Mesendoderm (in vitro differentiated cells): ENCODE measurements at places on chromosomes 3 and 15.

DNA sequence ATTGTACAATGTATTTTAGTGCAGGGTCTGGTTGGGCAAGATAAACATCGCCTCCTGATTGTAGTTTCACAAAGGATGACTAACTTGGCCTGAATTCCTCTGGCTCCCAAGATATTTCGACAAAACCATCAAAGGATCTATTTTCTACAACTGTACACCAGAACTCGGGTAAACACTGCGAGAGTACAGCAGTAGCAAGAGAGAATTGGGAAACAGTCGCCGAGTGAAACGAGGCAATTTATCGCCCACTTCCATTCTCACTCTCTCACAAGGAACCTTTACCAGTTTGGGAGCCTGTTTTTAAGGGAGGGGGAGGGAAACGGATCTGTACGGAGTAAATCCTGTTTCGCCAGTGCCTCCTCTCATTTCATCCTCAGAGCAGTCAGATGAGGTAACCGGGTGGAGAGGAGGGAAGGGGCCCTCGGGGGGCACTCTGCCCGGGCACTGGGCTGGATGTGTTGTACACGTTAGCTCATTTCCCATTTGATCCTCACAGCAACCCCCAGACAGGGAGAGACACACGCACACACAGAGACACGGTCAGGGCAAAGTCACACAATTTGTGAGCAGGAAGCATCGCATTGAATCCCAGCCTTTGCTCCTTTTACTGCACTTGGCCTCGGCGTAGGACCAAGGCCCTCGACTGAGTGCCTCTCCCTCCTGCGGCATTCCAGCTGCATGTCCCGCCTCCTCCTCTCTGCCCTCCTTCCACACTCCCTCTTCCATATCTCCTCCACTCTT lies 120.1 kb downstream of the LIPC start:
- H3K4me1 ChIP-seq = peaks cover 10% of the 10 kb centered on the region
- peak; percentile 55 for DNase-seq
- no peaks in the 10 kb centered on the region for H3K27me3 ChIP-seq
- H3K36me3 ChIP-seq = no peaks in the 10 kb centered on the region

- DNase-seq = no peak
- no peak overlapping the region for H3K27ac ChIP-seq
- H3K36me3 ChIP-seq = no peaks in the 10 kb centered on the region
- H3K4me3 ChIP-seq = no peak overlapping the region
- H3K4me1 ChIP-seq = no peaks in the 10 kb centered on the region
- no peaks in the 10 kb centered on the region for H3K27me3 ChIP-seq
Observed at GRCh38 chr3:136050250-136050649, 84.7 kb downstream of the PPP2R3A start.

DNA sequence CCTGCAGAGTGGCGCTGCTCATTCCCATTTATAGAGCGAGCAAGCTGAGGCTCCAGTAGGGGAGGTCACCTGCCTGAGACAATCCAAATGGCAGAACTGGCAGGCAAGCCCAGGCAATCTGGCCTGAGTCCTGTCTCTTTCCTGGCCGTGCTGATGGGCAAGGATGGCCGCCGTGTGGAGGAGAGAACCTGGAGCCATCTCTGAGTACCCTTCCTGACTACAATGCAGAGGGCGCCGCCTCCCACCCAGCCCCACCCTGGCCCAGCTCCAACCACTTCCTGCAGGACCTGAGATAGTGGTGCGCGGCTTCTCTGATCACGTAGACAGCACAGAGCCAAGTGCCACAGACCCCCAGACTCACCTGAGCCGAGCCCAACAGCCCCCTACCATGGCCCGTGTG lies 7.0 kb downstream of the TLR9 start:
- H3K27me3 ChIP-seq = no peaks in the 10 kb centered on the region
- no peak for DNase-seq
- H3K4me3 ChIP-seq = no peak overlapping the region
- H3K27ac ChIP-seq = no peak overlapping the region

GRCh38 chr3:197748597-197749314 lies 927 bp upstream of the FYTTD1 start:
- peak overlapping the region; percentile 40 for H3K4me3 ChIP-seq
- H3K4me1 ChIP-seq = no peaks in the 10 kb centered on the region
- no peaks in the 10 kb centered on the region for H3K27me3 ChIP-seq
- no peak for DNase-seq
- H3K36me3 ChIP-seq = no peaks in the 10 kb centered on the region

DNA sequence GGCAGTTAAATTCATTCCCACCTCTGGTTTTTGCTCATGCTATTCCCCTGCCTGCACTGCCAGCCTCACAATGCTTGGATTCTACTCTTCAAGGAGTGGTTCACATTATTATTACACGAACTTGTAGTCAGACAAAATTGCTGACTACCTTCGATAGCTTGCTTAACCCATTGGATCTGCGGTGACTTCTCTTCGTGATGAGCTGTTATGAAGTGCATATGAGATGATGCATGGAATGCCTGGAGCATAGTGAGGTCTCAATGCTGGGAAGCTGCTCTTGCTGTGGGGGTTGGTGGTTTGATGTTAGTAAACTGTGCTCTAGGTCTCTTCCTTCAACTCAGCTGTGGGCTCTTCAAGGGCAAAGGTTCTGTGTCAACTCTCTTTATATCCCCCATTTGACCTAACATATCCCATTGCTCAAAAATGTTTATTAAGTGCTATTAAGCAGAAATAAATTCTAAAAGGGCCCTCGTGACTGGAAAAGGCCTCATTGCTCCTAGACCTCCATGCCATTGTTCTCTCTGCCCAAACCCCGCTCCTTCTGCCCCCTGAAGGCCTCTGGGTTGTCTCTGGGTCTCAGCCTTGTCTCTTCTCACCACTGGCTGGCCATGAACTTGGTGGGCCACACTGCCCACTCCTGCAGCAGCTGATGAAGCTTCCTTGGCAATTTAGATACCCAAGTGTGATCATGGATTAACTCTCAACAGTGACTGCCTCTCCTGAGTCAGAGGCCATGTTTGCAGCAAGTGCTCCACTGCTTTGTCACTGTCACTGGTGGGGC lies 4.5 kb upstream of the SLCO2A1 start:
- peaks cover 6% of the 10 kb centered on the region for H3K4me1 ChIP-seq
- no peaks in the 10 kb centered on the region for H3K27me3 ChIP-seq
- H3K27ac ChIP-seq = no peak overlapping the region
- H3K36me3 ChIP-seq = no peaks in the 10 kb centered on the region

DNA sequence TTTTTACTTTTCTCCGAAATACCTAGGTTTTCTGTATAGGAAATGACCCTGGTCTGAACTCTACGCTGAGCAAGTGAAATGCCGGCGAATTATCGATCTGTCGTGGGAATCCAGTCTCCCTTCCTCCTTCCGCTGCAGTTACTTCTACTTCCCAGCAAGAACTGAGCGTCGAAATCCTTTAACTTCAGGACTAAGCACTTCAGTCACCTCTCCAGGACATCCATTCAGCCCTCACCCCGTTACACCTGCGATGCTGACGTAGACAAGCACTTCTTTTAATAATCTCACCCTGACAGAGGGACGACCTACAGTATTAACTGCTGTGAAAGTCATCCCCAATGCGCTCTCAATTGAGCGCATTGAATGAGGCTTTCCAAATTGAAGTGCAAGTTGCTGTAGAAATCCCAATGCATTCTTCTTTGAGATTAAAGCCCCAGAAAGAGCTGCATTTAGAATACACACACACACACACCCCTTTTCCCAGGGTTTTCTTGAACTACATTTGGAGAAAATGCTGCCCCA lies 1.3 kb downstream of the TOP2B start:
- DNase-seq = peak; percentile 61
- no peaks in the 10 kb centered on the region for H3K27me3 ChIP-seq
- H3K4me1 ChIP-seq = no peaks in the 10 kb centered on the region
- peak overlapping the region; percentile 80 for H3K4me3 ChIP-seq
- no peaks in the 10 kb centered on the region for H3K36me3 ChIP-seq

GRCh38 chr15:100759106-100759505 lies 120.5 kb upstream of the ALDH1A3 start:
- no peaks in the 10 kb centered on the region for H3K36me3 ChIP-seq
- H3K4me3 ChIP-seq = no peak overlapping the region
- DNase-seq = no peak
- H3K4me1 ChIP-seq = peaks cover 7% of the 10 kb centered on the region
- H3K27me3 ChIP-seq = no peaks in the 10 kb centered on the region

DNA sequence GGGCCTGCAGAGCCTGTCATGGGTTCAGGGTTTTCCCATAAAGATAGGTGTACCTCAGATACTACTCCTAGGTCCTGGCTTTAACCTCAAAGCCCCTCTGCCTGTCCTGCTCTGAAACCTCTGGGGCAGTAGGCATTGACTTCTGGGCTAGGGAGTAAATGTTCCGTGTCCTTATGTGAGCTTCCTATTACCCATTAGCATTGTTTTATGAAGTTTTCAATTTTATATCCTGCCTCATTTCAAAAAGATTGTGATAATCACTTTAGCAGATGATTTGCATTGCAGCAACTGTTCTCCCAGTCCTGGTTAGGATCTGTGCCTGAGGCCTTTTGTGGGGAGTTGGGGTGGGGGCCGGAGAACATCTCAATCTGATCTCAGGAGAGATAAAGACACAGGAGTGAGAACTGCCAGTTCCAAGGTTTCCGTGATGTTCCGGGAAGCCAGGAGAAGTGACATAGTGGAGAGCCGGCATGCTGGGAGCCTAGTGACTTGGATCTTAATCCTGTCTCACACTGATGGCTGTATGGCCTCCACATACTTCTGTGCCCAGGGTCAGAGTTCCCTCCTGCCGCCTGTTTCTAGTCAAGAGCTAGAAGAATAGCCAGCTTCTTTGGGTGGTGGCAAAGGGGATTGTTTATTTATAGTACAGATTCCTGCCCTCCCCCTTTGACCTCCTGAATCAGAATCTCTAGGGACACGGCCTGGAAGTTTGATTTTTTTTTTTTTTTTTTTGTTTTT lies 10.6 kb downstream of the TPM1 start:
- peak overlapping the region; percentile 74 for H3K27ac ChIP-seq
- H3K36me3 ChIP-seq = peaks cover 7% of the 10 kb centered on the region
- no peak overlapping the region for H3K4me3 ChIP-seq
- H3K4me1 ChIP-seq = peaks cover 24% of the 10 kb centered on the region
- H3K27me3 ChIP-seq = no peaks in the 10 kb centered on the region

- H3K27ac ChIP-seq = no peak overlapping the region
- H3K27me3 ChIP-seq = no peaks in the 10 kb centered on the region
- no peaks in the 10 kb centered on the region for H3K4me1 ChIP-seq
- no peak for DNase-seq
- H3K4me3 ChIP-seq = no peak overlapping the region
- H3K36me3 ChIP-seq = no peaks in the 10 kb centered on the region
Observed at GRCh38 chr15:69064649-69065048, 50.2 kb downstream of the NOX5 start.

- H3K4me3 ChIP-seq = no peak overlapping the region
- no peaks in the 10 kb centered on the region for H3K27me3 ChIP-seq
- DNase-seq = peak; percentile 87
- H3K36me3 ChIP-seq = no peaks in the 10 kb centered on the region
Observed at GRCh38 chr3:129829640-129830039, 63.9 kb downstream of the TMCC1 start.

- no peak overlapping the region for H3K27ac ChIP-seq
- H3K36me3 ChIP-seq = no peaks in the 10 kb centered on the region
- DNase-seq = no peak
- no peaks in the 10 kb centered on the region for H3K27me3 ChIP-seq
- H3K4me1 ChIP-seq = no peaks in the 10 kb centered on the region
Observed at GRCh38 chr3:36937492-36937891, 7.4 kb downstream of the TRANK1 start.

- no peak overlapping the region for H3K4me3 ChIP-seq
- no peaks in the 10 kb centered on the region for H3K36me3 ChIP-seq
- no peaks in the 10 kb centered on the region for H3K4me1 ChIP-seq
- no peak overlapping the region for H3K27ac ChIP-seq
Observed at GRCh38 chr3:183711516-183711915, 13.9 kb downstream of the YEATS2 start.

- no peak for DNase-seq
- no peaks in the 10 kb centered on the region for H3K27me3 ChIP-seq
- H3K4me1 ChIP-seq = no peaks in the 10 kb centered on the region
- H3K4me3 ChIP-seq = no peak overlapping the region
- H3K27ac ChIP-seq = no peak overlapping the region
Observed at GRCh38 chr15:69727121-69727924, 274.7 kb downstream of the RPLP1 start.

GRCh38 chr3:5339967-5340535 lies 152.5 kb downstream of the EDEM1 start:
- no peaks in the 10 kb centered on the region for H3K36me3 ChIP-seq
- no peak overlapping the region for H3K27ac ChIP-seq
- H3K4me1 ChIP-seq = no peaks in the 10 kb centered on the region
- H3K4me3 ChIP-seq = no peak overlapping the region

DNA sequence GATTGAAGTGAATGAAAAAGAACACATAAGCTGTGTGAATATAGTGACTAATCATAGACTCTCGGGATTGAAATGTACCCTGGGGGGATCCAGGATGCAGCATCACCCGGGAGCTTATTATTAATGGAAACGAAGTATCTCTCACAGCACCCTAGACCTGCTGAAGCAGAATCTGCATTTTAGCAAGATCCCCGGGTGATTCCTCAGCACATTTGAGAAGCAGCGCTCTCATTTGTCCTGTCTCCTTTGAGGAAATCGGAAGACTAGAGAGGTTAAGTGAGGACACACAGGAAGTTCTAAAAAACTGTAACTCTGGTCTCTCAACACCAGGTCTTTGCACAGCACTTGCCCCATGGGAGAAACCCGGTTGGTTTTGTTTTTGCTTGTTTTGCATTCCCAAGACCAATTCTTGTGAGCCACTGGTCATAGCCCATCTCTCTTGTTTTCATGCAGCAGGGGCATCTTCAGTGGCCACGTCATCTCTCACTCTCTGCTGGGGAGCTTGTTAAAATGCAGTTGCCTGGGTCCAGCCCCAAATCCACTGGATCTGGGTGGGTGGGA lies 30.2 kb downstream of the ZNF710 start:
- no peak overlapping the region for H3K4me3 ChIP-seq
- DNase-seq = peak; percentile 53
- H3K4me1 ChIP-seq = peaks cover 24% of the 10 kb centered on the region
- no peak overlapping the region for H3K27ac ChIP-seq
- no peaks in the 10 kb centered on the region for H3K27me3 ChIP-seq

DNA sequence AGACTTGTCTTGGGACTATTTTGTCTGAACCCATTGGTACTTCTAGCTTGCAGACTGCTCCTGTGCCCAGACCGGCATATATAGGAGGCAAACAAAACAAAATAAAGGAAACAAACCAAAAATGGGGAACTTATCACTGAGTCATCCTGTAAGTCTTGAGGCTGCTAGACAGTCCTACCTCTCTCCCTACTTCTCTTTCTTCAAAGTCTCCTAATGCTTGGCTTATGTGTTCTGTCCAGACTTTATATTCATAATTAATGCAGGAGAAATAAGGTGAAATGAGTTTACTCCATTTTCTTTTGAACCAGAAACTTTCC lies 266.2 kb downstream of the ZNF385D start:
- H3K36me3 ChIP-seq = no peaks in the 10 kb centered on the region
- H3K27ac ChIP-seq = no peak overlapping the region
- no peaks in the 10 kb centered on the region for H3K4me1 ChIP-seq
- no peak overlapping the region for H3K4me3 ChIP-seq

- no peak overlapping the region for H3K27ac ChIP-seq
- no peak overlapping the region for H3K4me3 ChIP-seq
- DNase-seq = no peak
- H3K27me3 ChIP-seq = no peaks in the 10 kb centered on the region
Observed at GRCh38 chr3:157046520-157046919, 113.4 kb downstream of the CCNL1 start.

- H3K27me3 ChIP-seq = no peaks in the 10 kb centered on the region
- H3K27ac ChIP-seq = no peak overlapping the region
- no peaks in the 10 kb centered on the region for H3K36me3 ChIP-seq
- no peak overlapping the region for H3K4me3 ChIP-seq
- H3K4me1 ChIP-seq = peaks cover 4% of the 10 kb centered on the region
- no peak for DNase-seq
Observed at GRCh38 chr3:188168648-188169047, 14.7 kb downstream of the LPP start.
